CD8-positive, alpha-beta memory T cell (primary cell): ENCODE measurements at places on chromosomes 3 and 15. TPM values are rescaled to one million over a fixed set of nuclear protein-coding genes. Genes with fewer than 3 reads are reported as not detected.

EXD1 gene
- total RNA-seq = not detected

ESYT3 gene
- total RNA-seq = 0.07 TPM

GOLGA8K gene
- 0.13 TPM for total RNA-seq

CLDN1 gene
- total RNA-seq = not detected

DNA sequence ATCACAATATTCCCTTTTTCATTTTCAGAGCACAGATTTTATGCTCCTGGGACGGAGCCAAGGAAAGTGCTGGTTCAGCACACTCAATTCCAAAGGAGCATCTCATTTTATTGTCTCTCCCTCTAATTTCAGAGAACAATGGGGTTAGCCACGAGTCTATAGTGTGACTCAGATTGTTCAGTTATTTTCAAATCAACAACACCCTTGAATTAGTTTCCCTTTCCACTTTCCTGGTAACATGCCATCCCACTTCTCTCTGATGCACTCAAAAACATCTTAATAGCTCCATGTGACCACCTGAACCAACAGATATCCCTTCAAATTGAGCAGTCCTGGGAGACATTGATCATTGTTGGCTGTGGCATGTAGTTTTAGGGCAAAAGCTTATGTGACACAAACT, 389.7 kb upstream of the MDFIC2 start:
- no peak for DNase-seq

- DNase-seq = no peak
Measured at GRCh38 chr15:34799149-34800101, 4.1 kb upstream of the ACTC1 start.

- no peak for DNase-seq
Measured at GRCh38 chr3:60935709-60936108, 315.5 kb downstream of the FHIT start.

GRCh38 chr15:26261413-26261812, 398.3 kb upstream of the ATP10A start:
- no peak for DNase-seq
